HCEC 1CT (cell line): ENCODE measurements at places on chromosomes 16 and 17.

- DNase-seq: no peak
Measured at GRCh38 chr16:85278839-85279238, 166.6 kb upstream of the CIBAR2 start.

GRCh38 chr16:10031955-10032354 lies 150.3 kb downstream of the GRIN2A start:
- no peak for DNase-seq

DNA sequence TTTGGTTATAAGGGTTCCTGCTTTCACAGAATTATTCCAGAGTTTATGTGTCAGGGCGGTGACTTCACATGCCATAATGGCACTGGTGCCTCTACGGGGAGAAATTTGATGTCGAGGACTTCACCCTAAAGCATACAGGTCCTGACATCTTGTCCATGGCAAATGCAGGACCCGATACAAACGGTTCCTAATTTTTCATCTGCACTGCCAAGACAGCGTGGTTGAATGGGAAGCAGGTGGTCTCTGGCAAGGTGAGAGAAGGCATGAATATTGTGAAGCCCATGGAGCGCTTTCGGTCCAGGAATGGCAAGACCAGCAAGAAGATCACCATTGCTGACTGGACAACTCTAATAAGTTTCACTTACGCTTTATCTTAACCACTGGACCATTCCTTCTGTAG lies 39.6 kb upstream of the CDRT4 start:
- DNase-seq: no peak

GRCh38 chr16:3857189-3858043 lies 23.1 kb downstream of the CREBBP start:
- peak; percentile 77 for DNase-seq

GRCh38 chr16:7709186-7709585 lies 376.5 kb downstream of the RBFOX1 start:
- no peak for DNase-seq

GRCh38 chr17:75925103-75925502 lies 15.7 kb downstream of the FBF1 start:
- no peak for DNase-seq

GRCh38 chr17:75647061-75647460 lies 13.8 kb downstream of the SMIM5 start:
- no peak for DNase-seq
